ENCODE measurements at places on chromosomes 3 and 15.

DNA sequence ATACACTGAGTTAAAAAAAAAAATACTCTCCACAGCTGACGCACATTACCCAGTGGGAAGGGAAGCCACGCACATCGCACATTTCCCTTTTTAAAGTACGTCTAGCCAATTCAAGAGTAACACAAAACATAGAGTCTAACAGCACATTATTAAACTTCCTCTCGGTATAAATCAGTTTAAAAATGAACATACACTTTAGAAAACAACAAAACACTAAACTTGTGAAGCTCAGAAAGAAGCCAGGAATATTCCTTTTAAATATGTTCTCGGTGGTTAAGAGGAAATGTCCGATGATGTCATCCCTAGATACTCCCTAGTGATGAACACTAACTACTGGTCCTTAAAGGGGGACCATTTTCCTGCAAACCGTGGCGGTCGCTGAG is 721 bp downstream of the MYEF2 start:
- DNase-seq: peak; percentile 61

DNA sequence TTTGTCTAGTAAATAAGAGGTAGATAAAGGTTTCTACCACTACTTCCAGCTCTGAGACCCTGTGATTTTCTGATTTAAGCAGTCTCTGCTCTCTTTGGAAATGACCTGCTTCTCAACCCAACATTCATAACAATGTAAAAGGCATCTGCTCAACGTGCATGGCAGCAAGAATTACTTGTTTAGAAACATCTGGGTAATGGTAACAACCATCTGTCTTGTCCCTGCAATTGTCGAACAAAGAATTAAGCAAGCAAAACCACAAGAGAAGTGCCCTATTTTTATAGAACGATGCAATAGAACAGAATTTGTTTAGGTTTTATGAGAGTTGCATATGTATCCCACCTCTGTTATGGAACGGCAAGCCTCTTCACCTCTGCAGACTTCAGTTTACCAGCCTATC is 7.1 kb upstream of the FSIP1 start:
- no peak for DNase-seq

- DNase-seq: no peak
Observed at GRCh38 chr3:186453531-186453930, 90.6 kb downstream of the CRYGS start.

GRCh38 chr3:38018296-38019266 is 10.9 kb downstream of the PLCD1 start:
- no peak for DNase-seq

GRCh38 chr15:72117486-72118016 is 399 bp downstream of the MYO9A start:
- peak; percentile 74 for DNase-seq

GRCh38 chr3:184743248-184743647 is 31.4 kb upstream of the MAGEF1 start:
- DNase-seq: no peak

GRCh38 chr3:185561374-185561943 is 9.1 kb upstream of the LIPH start:
- peak; percentile 25 for DNase-seq

- no peak for DNase-seq
Observed at GRCh38 chr3:17423786-17424536, 318.5 kb downstream of the TBC1D5 start.

GRCh38 chr15:98787936-98788757 is 139.8 kb downstream of the IGF1R start:
- no peak for DNase-seq

DNA sequence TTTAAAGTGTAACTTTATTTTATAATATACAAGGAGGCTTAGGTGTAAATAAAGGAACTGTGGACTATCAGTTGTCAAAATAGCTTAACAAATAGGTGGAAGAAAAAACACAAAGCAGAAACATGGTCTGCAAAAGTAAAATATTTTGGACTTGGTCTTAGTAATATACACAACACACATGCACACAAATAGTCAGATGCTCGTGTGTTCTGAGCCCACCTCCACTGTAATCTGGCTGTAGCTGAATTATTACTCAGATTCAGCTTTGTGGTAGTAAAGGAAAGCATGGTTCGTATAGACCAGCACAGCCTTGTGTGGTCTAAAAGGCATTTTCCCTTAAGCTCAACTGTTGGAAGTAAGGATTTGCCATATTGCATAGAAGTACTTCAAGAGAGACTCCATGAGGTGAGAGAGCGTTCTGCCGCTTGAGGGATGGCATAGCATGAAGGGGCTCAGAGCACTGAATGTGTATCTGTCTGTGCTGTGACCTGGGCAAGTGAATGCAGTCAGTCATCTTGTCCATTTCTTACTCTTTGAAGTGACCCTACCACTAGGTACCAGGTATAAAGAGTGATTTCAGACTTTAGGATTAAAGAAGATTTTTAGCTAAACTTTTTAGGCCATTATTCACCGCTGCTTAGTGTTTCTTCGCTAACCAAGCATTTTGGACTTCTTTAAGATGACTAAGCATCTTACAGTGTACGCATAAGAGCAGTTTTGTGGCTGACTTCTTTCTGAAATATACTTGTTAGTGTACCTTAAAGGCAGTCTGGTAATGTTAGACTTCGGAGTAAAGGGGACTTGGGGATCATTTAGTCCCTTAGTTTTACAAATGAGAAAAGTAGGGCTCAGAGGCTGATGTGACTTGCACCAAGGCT is 15.2 kb downstream of the TPM1 start:
- DNase-seq: no peak

DNA sequence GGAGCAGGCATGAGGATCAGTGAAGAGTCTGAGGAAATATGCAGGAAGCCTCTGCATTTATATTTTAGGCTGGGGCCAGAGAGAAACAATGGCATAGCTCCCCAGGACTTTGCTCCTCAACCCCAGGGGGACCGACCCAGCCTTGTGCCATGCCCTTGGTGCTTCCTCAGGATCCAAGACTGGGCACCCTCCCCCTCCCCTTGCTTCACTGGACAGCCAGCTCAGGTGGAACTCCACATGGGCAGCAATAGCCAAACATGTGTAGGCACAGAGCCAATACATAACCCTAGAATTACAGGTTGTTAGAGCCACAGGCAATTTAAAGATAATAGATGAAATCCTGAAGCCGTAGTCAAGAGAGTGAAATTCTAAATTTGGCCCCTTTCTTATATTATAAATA is 73.0 kb upstream of the ETV5 start:
- DNase-seq: no peak

DNA sequence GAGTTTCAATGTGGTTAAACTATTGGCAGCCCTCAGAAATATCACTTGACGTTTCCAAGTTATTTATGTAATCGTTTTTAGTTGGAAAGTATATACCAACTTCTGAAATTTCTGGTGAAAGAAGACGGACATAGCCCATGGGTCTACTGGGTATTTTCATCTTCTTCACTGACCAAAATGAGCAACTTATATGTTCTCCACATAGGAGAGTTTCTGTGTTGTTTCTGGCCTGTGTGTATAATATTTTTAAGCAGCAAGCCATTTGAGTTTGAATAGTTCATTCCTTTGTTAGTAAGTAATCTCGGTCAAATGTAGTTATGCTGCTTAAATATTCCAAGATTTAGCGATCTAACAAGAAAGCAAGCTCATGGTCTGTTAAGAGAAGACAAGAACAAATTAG is 57.3 kb downstream of the ADAMTSL3 start:
- no peak for DNase-seq

DNA sequence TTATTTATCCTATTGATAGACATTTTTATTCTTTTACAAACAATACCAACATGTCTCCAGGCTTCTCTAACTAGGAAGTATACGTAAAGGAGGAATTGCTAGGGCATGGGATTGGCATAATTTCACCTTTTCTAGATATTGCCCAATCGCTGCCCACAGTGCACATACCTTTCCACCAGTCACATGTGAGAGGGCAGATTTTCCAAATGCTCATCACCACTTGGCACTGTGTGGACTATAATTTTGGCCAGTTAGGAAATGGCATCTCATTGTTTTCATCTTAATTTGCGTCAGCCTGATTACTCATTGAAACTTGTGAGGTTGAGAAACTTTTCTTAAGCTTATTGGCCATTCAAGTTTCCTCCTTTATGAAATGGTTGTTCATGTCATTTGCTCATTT is 57.4 kb upstream of the POLR2M start:
- no peak for DNase-seq

DNA sequence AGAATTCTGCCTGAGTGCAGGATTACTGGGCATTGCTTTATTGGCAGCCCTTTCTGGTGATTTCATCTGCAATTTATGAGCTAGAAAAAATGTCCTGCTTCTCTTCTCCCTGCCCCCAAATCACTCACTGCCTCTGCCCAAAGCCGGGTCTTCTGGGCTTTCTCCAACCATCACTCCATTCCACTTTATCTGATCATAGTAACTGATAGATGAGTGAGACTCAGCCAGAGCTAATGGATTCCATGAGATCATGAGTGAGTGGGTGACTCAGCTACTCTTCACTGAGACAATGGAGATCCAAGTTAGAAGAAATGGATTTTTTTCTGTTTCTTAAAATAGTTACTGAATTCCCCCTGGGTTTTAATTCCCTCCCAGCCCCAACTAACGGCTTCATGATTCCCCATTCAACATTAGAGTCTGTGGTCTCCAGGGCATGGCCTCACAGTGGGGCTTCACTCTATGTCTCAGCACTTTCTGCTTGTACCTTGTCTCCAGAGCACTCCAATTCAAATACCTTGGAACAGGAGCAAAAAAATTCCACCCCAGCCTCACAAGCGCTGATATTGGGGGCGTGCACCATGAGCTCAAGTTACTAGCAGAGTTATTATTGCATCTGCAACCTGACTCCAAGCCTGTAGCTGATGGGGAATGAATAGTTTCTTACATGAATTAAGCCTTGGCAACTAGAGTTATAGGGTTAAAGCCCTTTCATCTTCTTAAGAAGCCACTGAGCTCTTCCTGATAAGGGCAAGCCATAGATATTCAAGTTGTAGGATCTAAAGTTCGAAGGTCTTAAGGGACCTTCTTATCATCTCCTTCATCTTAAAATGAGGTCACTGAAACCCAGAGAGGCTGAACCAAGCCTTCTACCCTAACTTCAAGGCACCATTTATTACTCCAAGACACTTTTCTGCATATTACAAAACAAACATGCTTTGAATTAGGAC is 85.9 kb downstream of the AGBL1 start:
- no peak for DNase-seq

DNA sequence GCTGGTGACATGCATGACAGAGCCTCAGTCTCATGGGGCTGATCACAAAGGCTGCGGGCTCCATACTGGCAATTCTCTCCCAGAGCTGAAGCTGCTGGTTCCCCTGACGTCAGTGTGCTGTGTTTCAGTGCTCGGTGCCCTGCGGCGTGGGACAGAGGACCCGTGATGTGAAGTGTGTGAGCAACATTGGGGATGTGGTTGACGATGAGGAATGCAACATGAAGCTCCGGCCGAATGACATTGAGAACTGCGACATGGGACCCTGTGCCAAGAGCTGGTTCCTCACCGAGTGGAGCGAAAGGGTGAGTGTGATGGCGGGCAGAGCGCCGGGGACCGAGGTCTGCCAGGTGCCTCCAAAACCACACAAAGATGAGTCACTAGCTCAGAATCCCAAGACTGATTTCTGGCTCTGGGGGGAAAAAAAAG is 62.0 kb upstream of the NR2E3 start:
- DNase-seq: no peak

DNA sequence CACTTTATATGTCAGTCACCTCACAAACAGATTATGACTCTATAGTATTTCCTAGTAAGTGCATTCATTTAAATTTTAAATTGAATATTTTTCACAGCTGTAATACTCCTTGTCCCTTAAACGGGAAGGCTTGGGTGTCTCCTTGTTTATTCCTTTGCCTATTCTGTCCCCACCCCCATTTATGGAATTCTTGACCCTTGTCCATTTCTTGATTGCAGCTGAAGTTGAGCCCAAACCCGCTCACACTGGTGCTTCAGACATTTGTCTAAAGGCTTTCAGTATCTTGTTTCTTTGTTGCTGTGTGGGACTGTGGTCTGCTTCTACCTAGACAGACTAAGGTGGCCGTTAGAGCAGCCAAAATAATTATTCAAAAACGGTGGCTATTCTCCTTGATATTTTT is 449.7 kb downstream of the FOXP1 start:
- DNase-seq: no peak

DNA sequence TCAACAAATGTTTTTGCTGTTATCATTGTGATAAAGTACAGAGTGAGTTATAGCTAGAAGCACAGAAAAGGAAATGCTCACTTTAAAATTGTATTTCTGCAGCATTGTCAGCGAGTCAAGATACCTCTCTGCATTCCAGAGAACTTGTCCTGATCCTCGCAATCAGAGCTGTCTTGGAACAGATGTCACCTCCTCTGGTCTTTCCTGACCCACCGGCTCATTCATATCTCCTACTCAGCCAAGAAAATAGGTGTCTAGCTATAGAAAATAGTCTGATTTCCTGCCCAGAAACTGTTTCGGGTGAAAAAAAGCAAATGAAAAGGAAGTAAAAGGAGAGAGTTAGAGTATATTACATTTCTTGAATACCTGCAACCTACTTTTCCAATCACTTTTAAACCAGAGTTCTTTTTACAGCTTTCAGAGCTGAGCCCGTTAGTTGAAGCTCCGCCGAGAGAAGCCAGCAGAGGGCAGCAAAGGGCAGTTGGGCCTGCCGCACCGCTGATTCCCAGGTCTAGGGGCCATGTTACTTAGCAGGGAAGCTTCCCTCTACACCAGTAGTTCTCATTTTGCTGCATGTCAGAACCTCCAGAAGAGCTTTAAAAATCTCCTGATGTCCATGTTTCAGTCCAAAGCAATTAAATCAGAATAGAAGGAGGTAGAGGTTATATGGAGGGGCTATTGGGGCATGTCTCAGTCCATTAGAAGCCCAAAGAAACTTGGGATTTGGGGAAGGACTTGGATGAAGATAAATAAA is 185.7 kb upstream of the THRB start:
- peak; percentile 32 for DNase-seq

- DNase-seq: no peak
Observed at GRCh38 chr3:71366988-71367604, 216.4 kb downstream of the FOXP1 start.

DNA sequence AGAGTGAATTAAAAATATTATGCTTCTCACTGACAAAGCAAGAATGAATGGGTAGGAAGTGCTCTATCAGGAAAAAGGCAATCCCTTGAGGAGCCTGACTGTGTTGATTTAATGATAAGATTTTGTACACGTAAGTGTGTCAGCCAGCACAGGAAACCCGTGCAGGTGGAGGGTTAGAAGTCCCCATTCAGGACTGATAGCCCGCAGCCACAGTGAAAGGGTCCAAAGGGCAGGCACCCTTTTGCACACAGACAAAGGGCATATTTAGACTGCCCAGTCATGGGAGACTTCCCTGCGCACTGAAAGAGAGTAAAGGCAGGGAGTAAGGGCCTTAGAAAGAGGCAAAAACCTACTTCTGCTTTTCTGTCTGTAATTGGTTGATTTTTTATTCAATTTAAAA is 26.4 kb upstream of the SKIL start:
- DNase-seq: no peak

DNA sequence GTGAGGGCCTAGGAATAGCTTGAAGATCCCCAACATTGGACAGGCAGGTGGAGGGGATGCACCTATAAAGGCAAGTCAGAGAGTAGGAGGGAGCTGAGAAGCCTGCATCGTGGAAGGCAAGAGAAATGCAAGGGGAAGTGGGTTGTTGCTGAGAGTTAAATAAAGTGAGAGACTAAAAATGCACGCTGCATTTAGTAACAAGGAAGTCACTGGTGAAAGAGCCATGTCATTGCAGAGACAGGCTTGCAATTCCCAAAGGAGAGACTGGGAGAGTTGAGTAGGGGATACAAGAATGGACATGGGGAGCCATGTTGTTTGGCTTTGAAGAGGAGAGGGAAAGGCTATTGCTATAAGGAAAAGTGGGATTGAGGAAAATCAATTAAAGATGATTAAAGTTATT is 77.0 kb upstream of the HEG1 start:
- no peak for DNase-seq
